Cardiac septum (tissue), 1 donor: ENCODE measurements at places on chromosomes 16 and 17. TPM values are rescaled to one million over a fixed set of nuclear protein-coding genes. Genes with fewer than 3 reads are reported as not detected.
A peak's percentile ranks its signal among the peaks of the same experiment; 100 is the strongest.

Gene ABHD15
- total RNA-seq: 5.8 TPM

- no peak for DNase-seq
Measured at GRCh38 chr17:16817201-16817600, 127.2 kb downstream of the CCDC144A start.

- DNase-seq: peak; percentile 89
Measured at GRCh38 chr16:8850279-8850885, 18.4 kb downstream of the CARHSP1 start.

- DNase-seq: no peak
Measured at GRCh38 chr17:29102046-29102445, 59.1 kb downstream of the PIPOX start.

Gene SPATA22
- total RNA-seq: not detected

- DNase-seq: no peak
Measured at GRCh38 chr16:50037662-50038220, 12.7 kb downstream of the CNEP1R1 start.

Gene PYDC1
- not detected for total RNA-seq

DNA sequence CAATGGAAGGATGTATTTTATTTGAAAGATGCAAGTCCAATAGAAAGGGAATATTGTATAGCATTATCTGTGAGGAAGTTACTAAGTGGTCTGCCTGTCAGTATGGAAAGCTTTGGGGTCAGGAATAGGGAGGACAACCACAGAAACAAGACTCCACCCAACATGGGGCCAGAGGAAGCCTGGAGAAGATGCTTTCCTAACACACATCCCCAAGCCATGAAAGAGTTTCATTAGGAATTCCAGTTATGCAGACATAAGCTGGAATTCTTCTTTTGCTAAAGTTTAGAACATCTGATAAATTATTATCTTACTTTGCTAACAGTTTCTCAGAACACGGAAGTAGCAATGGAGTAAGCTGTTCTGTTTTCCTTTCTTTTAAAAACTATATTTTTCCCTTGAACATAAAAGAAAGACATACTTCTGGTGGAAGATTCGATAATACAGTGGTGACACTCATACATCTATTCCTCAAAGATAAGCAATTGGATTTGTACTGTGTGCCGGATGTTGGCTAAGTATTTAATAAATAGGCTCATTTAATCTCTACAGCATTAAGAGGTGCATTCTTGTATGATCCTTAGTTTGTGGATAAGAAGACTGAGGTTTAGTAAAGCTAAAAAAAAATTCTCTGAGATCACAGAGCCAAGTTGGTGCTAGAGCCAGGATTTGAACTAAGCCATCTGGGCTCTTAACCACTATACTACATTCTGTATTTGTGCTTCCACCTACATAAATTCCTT lies 51.0 kb upstream of the GAS7 start:
- DNase-seq: no peak

- no peak for DNase-seq
Measured at GRCh38 chr17:76530095-76530723, 7.3 kb downstream of the CYGB start.
